ENCODE measurements at places on chromosomes 7 and 10.

- no peak for DNase-seq
Measured at GRCh38 chr7:26265499-26266075, 26.1 kb upstream of the SNX10 start.

DNA sequence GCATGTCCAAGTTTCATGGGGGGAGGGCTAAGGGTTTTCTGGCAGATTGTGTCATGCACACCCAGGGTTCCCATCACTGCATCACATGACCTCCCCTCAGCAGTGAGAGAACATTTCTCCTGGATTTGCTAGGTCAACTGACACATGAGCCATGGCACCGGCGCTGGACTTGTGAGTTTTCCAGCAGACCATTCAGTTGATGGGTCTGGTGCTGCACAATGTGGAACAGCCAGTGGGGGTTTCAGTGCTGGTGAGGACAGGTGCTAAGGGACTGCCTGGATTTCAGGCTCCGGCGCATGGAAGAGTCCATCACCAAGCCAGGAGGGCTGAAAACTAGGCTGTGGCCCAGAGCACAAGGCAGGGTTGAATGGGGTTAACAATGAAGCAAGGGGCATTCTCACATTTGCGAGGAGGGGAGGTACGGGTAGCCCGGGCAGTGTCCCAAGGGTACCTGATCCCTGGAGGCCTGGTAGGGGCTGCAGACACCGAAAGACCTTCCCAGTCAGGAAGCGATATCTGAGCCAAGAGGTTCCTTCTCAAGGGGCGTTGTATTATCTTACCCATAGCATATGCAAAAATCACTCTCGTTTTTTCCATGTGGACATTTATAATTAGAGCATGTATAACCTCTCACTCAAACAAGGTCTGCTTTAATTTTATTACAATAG lies 203.0 kb downstream of the TNS3 start:
- no peak for DNase-seq

- DNase-seq = no peak
Measured at GRCh38 chr10:97034958-97035769, 150.6 kb downstream of the SLIT1 start.

- no peak for DNase-seq
Measured at GRCh38 chr7:22430457-22430856, 69.5 kb downstream of the STEAP1B start.

DNA sequence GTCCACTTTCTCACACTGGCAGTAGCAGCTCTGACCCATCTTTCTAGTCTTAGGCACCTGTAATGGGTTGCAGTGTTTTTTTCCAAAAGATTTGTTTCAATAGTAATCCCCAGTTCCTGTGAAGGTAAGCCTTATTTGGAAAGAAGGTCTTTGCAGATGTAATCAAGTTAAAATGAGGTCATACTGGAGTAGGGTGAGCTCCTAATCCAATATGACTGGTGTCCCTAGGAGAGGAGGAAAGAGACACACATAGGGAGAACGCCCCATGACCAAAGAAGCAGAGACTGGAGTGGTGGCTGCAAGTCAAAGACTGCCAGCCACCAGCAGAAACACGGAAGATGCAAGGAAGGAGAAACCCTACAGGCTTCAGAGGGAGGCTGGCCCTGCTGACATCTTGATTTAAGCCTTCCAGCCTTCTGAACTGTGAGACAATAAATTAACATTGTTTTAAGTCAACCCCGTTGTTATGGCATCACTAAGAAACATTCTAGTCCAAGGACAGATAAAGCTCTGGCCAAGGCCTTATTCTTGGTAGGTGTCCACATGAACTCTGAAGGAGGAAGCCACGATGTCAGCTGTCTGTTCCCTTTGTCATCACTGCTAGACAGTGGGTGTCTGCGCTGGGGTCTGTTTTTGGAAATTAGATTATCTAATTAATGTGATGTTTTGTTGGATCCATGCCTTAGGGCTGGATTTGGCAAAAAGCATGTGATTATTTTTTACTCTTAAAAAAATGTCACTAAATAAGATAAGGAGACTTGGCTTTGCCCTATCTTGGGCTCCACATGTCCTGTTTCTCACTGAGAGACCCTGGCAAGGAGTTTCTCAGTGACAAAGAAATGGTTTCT lies 214.9 kb downstream of the KCNMA1 start:
- DNase-seq = no peak

DNA sequence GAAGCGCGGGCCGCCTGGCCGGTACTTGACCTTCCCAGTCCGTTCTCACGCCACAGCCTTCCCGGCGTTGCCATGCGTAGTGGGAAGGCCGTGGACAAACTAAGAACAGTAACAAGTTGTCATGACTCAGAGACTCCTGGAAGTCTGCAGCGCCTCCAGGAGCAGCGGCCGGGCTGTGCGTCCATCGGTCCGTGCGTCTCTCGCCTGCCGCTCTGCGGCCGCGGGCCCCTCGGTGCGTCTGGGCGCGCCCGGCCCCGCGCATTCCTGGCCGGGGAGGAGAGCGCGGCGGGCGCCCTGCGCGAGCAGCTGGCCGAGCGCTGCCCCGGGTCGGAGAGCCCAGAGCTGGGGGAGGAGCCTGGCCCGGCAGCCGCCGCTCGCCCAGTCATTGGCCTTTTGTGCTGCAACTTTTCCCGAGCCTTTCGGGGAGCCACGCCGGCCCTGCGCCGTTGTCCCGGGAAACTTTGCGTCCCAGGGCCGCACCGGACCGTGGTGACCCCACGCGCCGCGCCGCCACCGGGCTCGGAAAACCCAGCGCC lies 123.7 kb downstream of the TACC2 start:
- DNase-seq = no peak

DNA sequence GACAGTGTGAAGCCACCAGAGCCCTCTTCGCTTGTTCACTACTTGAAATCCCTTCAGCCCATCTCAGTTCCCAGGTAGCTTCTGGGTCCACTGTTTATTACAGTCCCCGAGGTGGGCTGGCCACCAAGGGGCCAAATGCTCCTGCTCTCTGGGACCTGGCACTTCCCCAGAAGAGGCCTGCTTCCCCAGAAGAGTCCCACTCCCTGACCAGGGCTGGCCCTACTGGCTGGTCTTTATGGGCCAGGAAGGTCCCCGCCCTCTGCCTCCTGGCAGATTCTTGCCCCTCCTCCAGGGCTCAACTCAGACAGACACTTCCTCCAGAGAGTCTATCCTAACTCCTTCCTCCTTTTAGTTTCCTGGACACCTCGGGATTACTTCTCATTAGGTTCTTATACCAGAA lies 70.7 kb upstream of the LRRC18 start:
- no peak for DNase-seq

DNA sequence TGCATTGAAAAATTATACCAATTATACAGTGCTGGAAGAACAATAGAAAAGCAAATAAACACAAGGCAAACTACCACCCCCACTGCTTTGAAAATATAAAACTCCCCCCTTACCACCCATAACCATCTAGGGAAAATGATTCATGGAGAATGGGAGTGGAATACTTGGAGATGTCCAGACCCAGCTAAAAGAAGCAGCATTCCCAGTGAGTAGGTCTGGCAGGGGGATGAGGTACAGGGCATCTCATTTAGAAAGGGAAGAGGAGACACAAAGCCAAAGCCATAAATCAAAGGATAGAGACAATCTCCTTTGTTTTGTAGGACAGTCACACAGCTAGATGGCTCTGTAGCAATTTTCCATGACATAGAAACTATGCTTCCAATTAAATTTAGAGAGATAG lies 36.0 kb upstream of the DGKI start:
- no peak for DNase-seq

DNA sequence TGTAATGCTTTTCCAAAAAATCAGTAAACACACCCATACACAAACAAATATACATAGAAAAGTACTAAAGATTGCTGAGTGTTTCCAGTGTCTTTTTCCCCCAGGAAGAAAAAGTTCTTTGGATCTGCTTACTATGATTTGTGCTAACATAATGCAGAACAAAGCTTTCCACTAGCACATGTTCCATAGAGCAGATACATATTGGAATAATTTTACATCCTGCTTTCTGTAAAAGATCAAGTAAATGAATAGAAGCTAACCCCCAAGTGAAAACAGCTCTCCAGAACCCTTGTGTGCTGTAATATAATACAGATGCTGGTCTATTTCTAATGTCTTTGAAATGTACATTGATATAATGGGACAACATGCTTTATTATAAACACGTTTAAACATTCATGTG lies 125.5 kb downstream of the PON1 start:
- no peak for DNase-seq

DNA sequence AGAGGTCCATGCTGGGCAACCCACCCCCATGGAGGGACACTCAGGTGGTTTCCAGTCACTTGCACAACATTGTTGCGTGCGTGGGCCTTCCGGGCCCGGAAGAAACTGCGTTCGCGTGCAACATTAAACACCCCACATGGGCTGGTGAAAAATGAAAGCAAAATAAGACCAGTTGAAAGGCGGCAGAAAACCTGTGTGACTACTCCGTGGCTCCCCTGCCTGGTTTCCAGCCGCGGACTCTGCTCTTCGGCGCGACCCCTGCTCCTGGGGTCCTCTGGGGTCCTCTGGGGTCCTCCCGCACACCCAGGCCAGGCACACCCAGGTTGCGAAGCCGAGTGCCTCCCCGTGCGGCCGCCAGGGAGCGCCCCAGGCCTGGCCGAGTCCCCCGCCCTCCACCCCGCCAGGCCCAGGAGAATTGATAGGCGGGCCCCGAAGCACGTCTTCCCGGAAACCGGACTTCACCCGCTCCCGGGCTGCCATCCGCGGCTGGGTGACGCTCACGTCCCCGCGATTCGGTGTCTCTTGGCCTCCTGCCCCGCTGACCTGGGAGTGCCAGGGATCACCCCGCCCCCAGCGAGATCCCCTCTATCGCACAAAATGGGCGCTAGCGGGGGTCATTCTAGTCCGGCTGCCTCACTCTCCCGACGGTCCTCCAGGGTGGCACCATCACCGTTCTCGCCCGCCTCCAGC lies 1.9 kb upstream of the SH2D4B start:
- DNase-seq = no peak

DNA sequence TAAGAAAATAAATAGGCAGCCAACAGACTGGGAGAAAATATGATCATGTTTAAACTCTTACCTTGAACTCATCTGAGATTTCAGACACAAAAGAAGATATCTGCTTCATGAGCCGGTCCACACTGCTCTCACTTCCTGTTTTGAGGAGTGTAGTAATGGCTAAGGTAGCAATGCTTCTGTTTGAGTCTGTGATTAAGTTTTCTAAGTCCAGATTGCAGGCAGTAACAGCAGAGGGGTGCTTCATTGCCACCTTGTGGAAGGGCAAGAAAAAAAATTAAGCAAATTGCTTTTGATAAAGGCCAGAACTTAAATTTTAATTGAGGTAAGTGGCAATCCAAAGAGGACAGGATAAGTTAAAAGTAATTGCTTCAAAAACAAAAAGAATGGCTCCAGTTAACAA lies 69.1 kb downstream of the MEST start:
- DNase-seq = no peak

GRCh38 chr7:35691827-35692307 lies 3.1 kb downstream of the HERPUD2 start:
- DNase-seq = no peak

DNA sequence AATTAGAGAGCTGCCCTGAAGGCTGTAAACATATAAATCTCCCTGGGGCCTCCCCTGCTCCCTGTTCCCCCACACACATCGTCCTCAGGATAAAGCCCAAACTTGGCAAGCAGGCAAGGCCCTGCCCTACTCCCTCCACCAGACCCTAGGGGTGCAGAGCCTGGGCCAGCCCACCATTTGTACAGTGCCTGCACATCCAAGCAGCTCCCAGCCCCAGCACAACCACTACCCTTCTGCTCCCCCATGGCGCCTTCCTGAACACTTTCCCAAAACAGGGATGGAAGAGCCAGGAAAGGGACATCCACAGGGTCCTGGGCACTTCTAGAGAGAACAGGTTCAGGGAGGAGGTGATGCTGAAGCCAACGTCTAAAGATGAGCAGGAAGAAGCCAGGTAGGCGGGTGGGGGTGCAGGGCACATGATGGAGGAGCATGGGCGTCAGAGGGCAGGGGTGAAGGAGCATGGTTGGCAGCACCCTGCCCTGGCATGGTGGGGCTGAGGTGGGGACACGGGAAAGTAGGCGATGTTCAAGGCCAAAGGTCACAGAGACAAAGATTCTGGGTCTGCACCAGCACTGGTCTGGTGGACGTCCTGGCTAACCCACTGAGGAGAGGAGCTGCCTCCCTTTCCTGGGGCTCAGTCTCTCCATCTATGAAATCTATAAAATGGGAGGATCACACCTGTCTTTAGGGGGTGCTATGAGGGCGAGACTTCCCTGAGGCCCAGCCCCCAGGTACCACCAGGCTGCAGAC lies 140.6 kb downstream of the ARHGAP22 start:
- DNase-seq = no peak

DNA sequence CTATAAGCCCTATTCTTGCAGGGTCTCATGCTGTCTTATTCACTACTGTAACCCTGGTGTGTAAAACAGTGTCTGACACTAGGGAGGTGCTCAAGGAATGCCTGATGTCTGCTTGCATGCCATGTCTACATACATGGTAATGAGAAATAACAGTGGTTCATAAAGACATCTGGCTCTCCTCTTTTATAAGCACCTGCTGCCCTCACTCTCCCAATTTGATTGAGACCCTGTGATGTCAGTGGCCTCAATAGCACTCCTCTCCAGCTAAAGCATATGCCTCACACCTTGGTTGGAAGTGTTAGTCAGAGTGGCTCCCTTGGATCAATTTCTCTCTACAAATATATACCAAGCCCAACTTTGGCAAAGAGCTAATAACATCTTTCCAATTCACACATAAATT lies 30.6 kb downstream of the ANK3 start:
- DNase-seq = no peak

DNA sequence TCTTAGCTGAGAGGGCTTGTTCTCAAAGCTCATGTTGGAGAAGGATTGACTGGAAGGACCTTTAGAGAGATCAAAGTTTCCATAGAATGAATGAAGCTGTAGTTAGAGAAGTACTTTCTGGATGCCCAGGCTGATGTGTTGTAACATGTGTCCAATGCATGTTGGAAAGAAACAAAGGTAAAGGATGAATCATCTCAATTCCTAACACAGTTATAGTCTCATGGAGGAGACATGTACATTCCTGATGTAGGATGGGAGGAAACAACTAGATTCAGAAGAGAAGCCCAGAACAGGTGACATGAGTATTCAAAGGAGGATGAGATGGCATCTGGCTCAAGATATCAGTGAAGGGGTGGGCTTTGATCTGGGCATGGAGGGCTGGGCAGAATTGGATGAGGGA lies 152.7 kb downstream of the SH2D4B start:
- no peak for DNase-seq

GRCh38 chr7:2586326-2587020 lies 27.7 kb downstream of the IQCE start:
- no peak for DNase-seq

Data from iPS DF 19.7 (cell line).